Central memory CD4-positive, alpha-beta T cell (primary cell): ENCODE measurements at places on chromosomes 6 and 20.

DNA sequence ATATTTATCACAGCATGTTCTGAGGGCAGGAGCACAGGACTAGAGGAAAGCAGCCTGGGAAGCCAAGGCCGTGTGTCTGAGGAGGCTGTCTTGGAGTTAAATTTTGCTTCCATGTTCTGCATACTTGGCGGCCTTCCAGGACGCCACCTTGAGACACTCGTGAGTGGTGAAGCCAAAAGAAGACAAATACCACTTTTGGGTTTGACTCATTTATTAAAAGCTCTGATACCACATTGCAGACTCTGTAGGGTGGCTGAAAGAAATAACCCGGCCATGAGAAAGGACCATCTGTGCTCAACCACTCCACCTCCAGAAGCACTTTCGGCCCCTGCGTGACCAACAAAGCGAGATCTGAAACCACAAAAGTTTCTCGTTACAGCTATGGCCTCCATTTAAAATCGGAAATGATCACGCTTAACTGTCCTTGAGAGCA is 120.0 kb downstream of the TMEM242 start:
- DNase-seq, result no peak

DNA sequence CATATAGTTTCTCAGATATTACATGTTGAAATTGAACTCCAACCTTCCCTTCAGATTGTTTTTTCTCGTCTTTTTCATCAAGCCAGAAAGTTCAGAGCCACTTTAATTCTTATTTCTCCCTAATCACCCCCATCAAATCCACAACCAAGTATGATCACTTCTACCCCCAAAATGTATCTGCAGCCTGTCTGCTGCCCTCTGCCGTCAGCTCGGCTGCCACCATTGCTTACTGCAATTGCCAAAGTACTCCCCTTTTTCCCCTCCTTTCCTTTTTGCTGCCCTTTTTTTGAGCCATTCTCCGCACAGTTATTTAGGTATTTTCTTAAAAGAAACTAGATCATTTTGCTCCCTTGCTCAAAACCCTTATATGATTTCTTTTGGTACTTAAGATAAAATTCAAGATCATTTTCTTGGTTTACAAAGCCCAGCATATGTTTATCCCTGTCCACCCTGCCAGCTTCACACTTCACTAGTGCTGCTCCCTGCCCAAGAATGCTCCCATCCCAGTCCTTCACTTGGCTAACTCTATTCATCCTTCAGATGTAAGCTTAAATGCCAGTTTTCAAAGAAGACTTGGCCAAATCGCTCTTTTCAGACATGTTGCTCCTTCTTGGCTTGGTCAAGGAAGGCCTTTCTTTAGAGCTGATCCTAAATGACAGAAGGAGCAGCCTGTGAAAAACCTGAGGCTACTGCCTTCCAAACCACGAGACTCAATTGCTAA is 63.7 kb downstream of the SH3BGRL2 start:
- no peak for DNase-seq

GRCh38 chr6:24426729-24427446 is 24.2 kb downstream of the MRS2 start:
- no peak for DNase-seq

DNA sequence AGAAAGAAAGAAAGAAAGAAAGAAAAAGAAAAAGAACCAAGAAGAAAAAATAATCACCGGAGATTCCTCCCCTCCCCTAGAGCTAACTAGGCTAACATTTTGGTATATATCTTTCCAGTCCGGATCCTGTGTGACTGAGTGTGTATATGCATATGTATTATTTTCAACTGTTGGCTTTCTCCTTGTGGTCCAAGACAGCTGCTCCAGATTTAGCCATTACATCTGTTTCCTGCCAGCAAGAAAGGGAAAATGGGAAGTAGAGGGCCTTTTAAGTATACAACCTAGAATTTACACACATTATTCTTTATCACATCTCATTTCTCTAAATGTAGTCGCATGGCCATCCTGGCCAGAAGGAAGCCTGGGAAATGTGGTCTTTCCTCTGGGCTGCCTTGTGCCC is 15.2 kb downstream of the SLC52A3 start:
- no peak for DNase-seq

GRCh38 chr6:35170891-35171290 is 29.8 kb upstream of the TCP11 start:
- no peak for DNase-seq

- no peak for DNase-seq
Measured at GRCh38 chr6:33434961-33435360, 15.1 kb downstream of the SYNGAP1 start.

GRCh38 chr6:158817728-158818580 is 1.2 kb downstream of the EZR start:
- DNase-seq, result peak; percentile 80

- DNase-seq, result no peak
Measured at GRCh38 chr6:81748994-81749393, 3.5 kb downstream of the TENT5A start.

- no peak for DNase-seq
Measured at GRCh38 chr20:37686762-37687477, 6.9 kb upstream of the CTNNBL1 start.

DNA sequence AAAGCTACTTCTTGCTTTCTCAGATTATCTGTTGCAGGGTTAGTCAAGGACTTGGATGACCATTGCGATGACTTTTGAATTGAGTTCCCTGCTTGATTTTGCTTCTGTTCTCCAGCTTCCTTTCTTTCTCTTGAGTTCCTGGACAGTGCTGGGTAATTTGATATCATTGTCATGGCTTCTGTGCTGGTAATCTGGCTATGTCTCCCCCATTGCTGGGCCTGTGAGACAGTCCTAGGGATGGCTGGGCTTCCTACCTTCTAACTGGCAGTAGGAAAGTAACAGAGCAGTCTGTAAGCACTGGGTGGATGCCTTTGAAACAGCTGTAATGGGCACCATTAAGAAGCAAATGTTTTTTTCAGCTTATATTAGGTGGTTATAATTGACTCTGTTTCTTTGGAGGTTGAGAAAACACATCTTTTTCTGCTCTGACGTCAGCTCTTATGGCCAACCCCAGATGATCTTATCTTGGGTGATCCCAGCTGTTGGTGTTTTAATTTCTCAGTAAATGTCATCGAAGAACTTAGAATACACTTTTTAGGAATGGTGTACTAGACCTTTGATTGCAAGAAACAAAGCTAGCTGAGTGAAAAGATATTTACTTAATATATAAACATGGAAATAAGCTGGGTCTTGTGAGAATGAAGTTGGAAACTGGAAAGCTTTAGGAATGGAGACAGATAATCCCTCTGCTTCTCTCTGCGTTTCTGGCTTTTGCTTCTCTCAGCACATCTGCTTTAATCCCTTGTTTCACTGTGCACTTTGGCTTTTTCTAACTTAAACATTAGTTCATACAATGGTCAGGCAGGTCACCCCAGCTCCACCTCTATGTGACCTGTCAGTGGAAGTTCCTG is 195.0 kb upstream of the MAN1A1 start:
- DNase-seq, result no peak

DNA sequence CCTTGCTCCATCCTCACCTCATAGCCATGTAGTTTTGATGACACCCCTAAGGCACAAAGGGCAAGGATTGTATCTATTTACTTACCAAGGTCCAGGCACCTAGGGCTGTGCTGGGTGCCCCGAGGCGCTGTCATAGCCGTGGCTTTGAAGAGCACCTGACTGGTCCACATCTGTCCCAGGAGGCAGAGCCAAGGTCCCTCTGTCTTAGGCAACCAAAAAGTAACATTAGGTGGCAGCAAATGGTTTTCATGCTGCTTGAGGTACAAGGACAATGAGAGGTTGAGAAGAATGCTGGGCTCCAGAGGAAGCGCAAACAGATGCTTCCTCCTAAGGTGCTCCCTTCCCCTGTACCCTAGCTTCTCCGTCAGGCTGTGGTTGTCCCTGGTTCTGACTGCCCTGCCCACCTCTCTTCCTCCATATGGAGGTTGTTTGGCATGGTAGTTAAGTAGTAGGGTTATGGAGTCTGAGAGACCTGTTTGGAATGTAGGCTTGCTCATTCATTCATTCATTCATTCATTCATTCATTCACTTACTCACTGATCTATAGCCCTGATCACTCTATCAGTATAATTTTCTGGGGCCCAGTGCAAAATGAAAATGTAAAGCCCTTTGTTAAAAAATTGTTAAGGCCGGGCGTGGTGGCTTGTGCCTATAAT is 3.0 kb upstream of the UQCC2 start:
- DNase-seq, result no peak

DNA sequence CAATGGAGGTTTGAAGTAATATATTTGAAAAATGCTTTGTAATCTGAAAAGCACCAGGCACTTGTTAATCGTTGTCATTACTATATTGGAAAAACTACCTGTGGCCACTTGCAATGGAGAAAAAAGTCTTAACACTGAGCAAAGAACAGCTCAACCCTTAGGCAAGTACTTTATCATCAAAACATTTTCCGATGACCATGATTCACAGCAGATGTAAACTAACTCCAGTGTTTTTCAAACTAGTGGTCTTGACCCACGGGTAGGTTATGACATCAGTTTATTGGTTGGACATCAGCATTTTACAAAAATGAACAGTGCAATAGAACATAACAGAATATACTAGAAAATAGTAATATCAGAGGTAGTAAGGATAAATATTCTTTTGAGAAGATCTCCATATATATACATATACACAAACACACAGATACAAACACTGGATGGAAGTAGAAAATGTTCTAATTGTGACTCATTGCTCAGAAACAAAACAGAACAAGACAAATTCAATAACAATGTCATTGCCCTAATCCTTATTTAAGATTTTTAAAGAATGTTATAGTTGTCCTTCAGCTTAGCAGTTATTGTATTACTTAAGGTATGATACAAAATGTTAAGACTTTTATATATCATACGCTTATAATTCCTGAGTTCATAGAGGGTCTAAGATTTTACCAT is 123.0 kb downstream of the PLCB1 start:
- no peak for DNase-seq

DNA sequence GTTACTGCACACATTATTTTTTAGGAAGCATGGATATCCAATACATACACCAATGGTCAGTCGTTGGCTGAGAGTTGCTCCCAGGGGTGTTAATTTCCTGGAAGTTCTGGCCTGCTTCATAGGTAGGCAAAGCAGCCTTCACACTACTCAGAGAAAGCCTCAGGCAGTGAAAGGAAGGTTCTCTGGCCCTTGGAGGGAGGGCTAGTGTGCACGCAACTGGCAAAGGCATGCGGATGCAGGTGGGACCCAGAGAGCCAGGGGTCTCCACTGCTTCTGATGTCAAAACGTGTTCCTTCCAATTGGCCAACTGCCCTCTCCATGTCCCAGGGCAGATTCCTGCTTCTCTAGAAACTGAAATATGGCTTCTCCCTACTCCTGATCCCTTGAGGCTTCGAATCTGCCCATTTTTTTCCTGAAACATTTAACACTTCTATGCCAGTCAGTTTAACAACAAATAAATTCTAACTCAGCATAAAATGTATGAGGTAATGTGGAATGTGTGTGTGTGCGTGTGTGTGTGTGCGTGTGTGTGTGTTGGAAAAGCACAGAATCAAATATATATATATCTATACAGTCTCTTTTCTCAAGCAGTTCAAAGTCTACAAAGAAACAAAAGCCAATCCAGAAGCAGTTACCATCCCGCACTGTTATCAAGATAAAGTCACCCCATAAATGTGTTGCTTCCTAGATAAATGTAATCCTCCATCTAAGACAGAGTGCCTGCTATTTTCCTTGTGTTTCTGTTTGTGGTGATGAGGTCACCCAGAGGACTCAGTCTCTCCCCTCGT is 94.0 kb upstream of the HIVEP1 start:
- no peak for DNase-seq

- no peak for DNase-seq
Measured at GRCh38 chr20:13455713-13456112, 183.0 kb downstream of the TASP1 start.

- DNase-seq, result no peak
Measured at GRCh38 chr6:68975064-68975463, 340.0 kb downstream of the ADGRB3 start.

DNA sequence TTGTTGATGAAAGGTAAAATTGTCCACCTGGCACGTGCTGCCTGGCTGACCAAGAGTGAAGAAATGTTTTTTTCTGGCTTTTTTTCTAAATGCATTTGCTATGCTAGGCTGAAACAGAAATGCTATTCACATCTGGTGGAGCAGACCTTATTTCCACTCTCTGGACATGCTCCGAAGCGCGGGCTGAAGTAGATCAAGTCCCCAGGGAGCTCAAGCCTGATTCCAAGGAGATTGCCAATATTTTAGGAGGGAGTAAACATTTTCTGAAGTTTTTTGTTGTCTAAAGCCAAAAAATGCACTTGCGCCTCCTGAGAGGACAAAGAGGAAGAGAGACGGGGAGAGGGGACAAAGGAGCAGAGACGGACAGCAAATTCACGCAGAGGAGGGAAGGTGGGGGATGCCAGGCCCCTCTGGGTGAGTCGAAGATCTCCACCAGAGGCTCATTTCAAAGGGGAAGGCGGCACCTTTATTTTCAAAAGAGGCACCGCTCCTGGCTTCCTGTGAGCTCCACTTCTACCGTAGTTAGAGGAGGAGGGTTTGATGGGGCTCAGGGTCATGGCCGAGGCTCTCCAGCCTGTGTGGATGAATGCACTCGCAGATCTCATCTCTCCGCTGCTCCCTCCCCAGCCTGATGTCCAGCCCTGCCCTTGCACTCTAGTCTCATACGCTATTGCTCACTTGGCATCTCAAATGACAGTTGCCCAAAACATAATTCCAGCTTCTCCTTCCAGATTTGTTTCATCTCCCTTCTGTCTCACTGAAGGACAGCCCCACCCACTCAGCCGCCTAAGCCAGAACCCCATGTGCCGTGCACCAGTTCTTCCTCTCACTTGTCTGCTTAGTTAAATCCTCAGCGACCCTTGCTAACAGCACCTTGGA is 23.1 kb upstream of the SMOC2 start:
- no peak for DNase-seq

GRCh38 chr6:109000289-109000688 is 94.4 kb downstream of the SESN1 start:
- no peak for DNase-seq

- DNase-seq, result no peak
Measured at GRCh38 chr6:132768051-132768517, 10.4 kb upstream of the VNN2 start.

DNA sequence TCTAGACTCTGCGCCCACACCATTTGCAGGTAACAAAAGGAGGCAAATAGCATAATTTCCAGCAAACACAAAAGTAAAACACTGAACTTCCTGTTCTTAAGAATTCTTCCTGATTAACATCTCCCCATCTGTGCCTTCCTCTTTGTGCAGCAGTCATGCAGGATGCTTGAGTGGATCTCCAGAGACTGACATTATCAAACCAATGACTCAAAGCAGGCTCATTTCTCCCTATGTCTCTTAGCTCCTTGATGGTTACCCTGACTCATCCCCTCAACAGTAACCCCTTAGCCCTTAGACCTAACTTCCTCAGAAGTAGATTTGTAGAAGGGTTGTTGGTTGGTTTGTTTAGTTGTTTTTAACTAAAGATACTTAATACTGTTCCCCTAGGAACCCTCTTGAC is 137.0 kb upstream of the RIN2 start:
- no peak for DNase-seq

DNA sequence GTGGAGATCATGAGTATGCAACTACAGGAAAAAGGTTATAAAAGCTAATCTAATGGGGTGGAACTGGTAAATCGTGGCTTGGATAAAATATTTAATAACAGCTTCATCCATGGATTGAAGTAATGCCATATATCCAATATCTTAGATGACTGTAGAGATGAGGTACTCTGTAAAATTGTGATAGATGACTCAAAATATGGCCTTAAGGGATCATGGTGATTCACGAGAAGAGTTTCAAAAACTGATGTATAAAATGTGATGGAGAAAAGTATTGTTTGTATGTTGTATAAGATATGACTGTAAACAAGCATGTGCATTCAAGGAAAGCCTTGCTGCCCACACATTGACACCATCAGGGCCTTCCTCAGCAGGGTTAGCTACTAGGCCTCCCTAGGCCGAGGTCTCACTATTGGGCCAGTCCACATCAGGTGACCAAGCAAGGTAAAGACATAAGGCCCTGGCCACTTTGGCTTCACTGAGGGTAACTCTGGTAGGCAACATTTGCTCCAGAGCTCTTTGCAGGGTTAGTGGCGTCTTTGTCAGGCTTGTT is 17.7 kb upstream of the CCN6 start:
- no peak for DNase-seq
